ENCODE measurements at places on chromosomes 13 and 19.

GRCh38 chr19:33366897-33367296, 6.6 kb upstream of the CEBPG start:
- no peak for DNase-seq

DNA sequence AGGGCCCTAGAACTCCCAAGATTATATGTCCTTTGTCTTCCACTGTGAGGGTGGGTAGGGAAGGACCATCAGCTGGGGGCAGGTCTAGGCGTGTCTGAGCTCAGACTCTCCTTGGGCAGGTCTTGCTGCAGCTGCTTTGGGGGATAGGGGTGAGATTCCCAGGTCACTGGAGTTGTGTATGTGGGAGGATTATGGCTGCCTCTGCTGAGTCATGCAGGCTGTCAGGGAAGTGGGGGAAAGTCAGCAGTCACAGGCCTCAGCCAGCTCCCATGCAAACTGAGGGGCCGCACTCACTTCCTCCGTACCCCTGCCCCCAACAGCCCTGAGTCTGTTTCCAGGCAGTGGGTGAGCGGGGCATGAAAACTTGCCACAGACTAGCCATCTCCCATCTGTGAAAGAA, 600.8 kb downstream of the DIAPH3 start:
- no peak for DNase-seq

DNA sequence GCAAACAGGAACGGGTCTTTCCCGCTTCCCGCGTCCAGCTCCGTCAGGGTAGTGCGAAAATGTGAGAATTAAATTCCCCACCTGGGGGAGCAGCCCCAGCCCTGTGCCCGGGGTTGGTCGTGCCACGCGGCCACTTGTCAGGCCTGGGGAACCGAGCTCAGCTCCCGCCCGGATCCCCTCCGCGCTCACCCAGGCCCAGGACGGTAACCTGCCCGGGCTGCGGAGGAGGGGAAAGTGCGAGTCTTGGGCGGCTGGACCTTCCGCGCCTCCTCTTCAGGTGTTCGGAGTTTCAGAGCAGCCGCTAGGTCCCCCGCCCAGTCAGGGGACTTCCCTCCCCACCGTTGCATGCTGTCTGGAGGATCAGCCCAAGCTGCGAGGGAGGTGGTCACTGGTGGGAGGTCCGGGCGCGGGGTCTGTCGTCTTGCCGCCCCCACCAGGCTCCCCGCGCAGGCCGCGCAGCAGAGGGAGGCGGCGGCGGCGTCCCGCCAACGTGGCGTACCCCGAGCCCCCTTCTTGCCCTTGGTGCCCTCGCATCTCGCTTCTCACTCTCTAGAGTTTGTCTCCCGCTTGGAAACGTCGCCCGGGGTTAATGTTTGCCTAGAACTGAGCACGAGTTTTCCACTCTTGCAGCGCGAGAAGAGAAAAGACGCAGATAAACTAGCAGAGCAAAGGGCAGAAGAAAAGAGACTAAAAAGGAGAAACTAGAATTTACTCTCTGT, 8.1 kb downstream of the URAD start:
- DNase-seq = no peak

DNA sequence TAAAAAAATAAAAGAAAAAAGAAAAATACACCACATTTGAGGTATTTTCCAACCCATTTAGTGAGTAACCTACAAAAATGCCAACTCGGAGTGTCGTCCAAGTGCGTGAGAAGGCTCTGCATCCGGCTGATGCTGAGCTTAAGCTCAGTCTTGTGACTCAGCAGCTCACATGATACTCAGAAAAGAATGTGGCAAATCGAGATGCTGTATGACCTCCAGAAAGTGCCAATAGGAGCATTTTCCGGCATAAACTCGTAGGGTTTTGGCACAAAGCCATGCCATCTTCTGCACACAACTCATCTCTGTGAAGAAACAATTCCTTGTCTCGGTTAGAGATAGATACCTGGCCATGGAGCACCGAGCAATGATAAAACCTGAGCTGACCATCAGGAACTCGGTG, 58.5 kb downstream of the TRPM4 start:
- DNase-seq = no peak
